ENCODE measurements at places on chromosomes 7 and 10.

DNA sequence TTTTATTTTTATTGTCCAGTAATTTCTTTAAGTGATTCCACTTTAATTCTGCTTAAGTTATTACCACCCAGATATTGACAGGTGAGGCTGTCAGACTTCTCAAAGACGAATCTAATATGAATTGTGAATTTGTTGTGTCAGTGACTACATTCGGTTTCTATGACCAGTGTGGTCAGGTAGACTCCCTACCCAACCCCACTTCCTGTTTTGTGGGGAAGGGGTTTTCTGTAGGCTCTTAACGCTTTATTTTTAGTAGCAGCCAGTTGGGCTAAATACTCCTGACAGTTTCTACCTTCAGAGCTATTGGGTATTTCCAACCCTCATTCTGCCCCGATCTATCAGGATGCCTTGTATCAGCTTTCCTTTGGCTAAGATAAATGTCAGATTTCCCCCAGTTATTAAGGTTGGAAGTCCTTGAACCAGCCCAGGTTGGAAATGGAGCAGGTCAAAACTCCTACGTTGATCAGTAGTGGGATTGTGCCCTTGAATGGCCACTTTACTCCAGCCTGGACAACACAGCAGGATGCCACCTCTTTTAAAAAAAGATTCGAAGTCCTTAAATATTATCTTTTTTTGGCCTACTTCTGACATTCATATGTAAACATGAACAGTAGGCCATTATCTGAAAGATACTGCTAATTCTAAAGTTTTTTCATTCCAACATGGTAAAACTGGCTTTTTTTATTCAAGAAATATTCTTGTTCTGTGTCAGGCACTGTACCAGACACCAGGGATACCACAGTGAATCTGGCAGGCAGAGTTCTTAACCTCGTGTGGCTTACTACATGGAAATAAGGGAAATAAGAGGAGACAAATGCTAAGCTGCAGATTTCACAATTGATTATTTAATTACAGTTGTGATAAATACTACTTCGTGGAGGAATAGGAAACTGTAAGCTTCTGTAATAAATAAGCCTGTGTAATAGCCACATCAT is 133.3 kb upstream of the SAMD8 start:
- DNase-seq: no peak

GRCh38 chr10:49133706-49134248 is at the start of gene FAM170B:
FAM170B (minus strand) TSS chr10:49134021; CDS start chr10:49133918, 103 bp downstream.
- DNase-seq: no peak

GRCh38 chr10:3406556-3406955 is 234.0 kb upstream of the PITRM1 start:
- DNase-seq: no peak

DNA sequence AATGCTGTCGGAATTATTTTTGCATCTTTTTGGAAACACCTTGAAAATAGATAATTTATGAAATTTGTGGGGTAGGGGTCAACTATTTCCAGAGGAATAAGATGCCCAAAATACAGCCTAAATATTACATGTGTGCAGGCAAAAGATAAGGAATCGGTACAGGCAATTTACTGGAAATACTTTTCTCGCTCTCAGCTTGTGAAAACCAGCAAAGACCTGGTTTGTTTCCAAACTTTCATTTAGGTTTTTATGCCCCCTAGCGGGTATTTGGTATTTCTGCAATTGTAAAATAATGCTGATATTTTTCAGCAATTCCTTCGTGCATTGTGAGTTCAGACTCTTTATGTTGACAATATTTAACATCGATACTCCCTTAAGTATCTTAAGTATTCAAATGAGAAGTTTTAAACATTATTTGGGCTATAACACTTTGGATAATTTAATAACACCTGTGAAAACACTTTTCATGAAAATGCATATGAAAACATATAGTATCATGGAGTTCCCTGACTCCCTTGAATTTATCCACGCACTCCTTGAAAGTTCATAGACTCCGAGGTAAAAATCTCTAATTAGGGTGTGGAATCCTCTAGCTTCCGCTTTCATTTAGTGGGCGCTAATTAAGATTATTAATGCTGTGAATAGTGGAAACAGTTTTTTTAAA is 132.4 kb downstream of the TSPAN12 start:
- no peak for DNase-seq

GRCh38 chr7:117384688-117385362 is 42.5 kb downstream of the ASZ1 start:
- DNase-seq: no peak

DNA sequence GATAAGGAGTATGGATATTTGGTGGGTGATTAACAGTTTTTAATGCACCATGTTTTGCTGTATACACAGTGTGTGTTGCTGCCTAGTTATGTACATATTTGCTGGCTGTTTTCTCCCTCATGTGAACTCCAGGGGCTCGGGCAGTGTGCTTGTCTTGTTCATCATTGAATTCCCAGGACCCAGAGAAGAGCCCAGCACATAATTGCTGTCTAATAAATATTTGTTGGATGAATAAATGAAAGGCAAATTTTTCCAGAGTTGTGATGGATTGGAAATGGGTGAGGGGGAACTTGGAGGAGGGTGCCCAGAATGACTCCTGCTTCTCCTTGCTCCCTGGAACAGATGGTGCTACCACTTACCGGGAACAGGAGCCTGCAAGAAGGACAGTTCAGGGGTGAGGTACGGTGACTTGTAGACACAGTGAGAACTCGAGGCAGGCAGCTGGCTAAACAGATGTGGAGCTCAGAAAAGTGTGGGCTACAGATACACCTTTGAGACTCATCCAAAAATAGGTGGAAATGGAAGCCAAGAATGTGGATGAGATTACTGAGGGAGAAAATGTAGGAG is 586.8 kb upstream of the MGMT start:
- DNase-seq: no peak

DNA sequence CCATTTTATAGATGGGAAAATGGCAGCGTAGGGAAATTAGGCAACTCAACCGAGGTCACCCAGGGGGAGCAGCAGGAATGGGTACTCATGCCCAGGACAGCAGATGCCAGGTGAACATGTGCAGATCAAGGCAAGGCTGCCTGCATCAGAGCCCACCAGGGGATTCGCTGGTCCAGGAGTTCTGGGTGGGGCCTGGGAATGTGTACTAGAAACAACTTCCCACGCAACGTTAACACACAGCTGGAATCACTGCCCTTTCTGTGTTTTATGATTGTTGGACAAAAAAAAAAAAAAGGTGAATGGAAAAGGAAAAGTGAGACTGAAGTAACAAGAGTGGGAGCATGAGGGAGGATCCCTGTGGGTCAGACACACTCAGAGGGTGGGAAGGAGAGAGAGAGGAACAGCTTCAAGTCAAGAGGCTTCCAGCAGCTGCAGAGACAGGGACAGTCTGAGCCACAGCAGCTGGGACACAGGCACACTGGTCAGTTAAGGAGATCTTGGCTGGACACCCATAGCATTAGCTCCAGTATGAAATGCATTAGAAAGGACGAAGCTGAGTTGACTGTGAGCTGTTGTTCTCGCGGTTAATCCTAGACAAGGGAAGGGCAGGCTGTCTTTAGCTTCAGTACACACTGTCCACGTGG is 187.9 kb upstream of the INHBA start:
- no peak for DNase-seq

DNA sequence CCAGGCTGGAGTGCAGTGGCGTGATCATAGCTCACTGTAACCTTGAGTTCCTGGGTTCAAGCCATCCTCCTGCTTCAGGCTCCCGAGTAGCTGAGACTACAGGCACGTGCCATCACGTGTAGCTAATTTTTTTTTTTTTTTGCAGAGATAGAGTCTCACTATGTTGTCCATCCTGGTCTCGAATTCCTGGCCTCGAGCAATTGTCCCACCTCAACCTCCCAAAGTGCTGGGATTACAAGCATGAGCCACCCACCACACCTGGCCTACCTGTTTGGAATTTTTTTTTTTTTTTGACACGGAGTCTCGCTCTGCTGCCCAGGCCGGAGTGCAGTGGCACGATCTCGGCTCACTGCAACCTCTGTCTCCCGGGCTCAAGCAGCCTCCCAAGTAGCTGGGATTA is 117.1 kb upstream of the PARD3 start:
- no peak for DNase-seq

- DNase-seq: no peak
Observed at GRCh38 chr10:70221030-70221429, 12.2 kb downstream of the PPA1 start.

DNA sequence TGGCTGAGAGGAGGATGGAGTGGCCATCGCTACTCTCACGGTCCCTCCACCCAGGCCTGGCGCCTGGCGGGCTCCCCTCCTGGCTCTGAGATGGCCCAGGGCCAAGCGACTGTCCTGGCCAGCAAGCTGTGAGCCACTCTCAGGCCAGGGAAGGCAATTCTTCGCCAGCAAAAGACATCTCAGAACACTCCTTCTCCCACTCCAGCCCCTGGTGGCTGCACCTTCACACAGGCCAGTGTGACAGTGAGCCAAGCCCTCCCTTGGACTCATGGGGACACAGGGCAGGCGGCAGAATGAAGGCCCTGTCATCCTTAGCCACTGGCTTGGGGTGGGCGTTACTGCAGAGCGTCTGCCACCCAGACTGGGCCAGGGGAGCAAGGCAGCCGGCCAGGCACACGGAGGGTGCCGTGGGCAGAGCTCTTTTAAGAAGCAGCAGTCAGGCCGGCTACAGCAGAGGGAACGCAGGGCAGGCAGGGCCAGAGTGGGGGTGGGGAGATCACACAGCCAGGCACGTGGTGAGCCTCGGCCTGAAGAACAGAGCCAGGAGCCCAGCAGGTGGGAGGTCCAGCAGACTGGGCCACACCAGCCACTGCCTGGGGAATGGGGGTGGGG is 14.4 kb downstream of the STK32C start:
- no peak for DNase-seq

All from stimulated activated CD8-positive, alpha-beta memory T cell treated with anti-CD3 and anti-CD28 coated beads, Interleukin-2, amount 100 ng/mL, for 48 hours (primary cell).